ENCODE measurements at places on chromosomes 6 and 20.

DNA sequence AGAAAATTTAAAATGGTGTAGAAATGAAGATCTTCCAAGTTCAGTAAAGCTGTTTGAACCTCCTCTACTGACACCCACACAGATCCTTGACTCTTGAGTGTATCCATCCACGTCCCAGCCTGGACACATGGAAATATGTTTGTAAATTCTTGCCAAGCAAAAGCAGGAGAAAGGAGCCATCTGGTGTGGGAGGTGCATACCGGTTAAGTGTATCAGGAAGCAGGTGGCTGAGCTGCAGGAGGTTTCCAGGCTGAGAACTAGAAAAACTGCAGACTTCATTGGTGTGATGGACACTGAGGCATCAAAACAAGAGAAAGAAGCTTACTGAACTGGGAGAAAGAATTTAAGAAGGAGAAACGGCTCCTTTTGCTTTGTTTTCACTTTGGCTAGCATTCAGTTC lies 229.9 kb upstream of the GRIK2 start:
- DNase-seq: peak; percentile 2

DNA sequence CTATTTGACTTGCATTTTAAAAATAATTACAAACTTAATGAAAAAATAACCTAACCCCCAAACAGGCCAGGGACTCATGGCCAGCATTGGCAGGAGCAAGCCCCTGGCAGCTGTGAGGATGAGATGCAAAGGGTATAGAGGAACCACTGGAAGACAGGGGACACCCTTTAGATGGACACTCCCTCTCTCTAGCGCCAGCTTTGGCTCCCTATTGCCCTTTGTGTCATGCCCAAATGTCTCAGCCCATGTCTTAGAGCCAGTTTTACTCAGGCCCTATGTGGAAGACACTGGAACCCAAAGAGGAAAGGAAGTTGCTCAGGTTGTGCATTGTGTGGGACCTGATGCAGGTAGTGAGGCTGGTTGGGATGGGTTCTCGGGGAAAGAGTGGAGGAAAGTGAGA lies 34.9 kb upstream of the RSPO4 start:
- no peak for DNase-seq

DNA sequence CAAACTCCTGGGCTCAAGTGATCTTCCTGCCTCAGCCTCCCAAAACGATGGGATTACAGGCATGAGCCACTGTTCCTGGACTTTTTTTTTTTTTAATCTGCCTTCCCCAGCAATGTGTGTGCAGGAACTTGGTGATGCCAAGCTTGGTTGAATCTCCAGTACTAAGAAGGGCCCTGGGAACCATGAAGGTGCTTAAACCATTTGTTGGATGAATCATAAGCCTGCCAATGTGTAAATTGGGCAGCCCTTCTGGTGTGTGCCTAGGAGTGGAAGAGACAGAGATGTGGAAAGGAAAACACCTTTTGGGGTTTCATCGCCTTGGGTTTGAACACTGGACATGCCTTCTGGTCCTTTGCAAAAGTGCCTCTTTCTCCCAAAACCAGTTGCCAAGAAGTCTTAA lies 7.1 kb upstream of the SPO11 start:
- no peak for DNase-seq

- DNase-seq: no peak
These were observed 87.8 kb downstream of the TMEM170B start for GRCh38 chr6:11625302-11625701.

DNA sequence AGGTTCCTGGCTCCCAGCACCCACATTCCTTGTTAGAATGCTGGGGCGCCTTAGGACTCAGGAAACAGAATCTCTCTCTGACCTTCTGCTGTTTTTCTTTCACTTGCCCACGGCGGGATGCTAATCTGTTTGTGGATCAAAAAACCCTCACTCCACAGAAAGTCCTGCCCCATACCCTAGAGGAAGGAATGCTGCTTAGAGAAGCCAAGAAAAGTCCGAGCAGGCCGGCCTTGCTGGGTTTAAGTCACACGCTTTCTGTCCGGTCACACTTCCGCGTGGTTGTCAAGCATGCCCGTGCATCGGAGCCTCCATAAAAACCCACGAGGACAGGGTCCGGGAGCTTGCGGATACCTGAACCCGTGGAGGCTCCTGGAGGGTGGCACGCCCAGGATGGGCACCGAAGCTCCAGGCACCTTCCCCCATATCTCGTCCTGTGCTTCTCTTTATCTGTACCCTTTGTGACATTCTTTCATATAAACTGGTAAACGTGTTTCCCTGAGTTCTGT lies 223.1 kb downstream of the NRN1 start:
- DNase-seq: no peak

DNA sequence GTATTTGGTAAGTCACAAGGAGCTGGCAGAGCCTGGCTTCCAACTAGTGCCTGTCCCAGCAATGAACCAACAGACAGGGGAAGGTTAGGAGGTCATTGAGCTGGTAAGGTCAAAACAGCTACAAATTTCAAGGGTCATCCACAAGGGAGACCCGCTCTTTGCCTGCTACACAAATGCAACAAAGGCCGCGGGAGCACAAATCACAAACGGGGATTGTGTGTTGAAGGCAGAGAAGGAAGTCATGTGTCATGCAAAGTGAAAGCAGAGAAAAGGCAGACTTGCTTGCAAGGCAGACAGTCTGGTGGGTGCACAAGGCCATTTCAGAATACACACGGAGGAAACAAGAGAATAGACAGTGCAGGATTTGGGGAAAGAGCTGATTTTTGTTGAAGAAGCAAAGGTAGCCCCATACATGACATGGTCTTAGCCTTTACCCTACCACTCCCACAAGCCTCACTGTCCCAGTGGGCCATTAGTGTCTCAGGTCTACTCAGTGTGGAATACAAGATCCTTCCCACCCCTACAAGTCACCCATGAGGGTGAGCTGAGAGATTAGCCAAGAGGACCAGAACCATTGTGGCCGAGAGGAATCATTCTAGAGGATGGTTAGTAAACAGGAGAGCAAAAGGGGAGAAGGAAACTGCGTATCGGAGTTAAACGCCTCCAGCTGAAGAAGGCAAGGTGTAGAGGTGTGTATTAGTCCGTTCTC lies 18.1 kb upstream of the SAMHD1 start:
- no peak for DNase-seq

GRCh38 chr6:74899416-74899815 lies 306.4 kb downstream of the COL12A1 start:
- no peak for DNase-seq

- no peak for DNase-seq
These were observed 48.2 kb upstream of the LRRC1 start for GRCh38 chr6:53746442-53747103.

All from NCI-H2081 treated with DMSO at 0.1 percent for 48 hours (cell line).